ENCODE measurements at places on chromosomes 12 and 14. TPM values are rescaled to one million over a fixed set of nuclear protein-coding genes. Genes with fewer than 3 reads are reported as not detected.
A peak's percentile ranks its signal among the peaks of the same experiment; 100 is the strongest.

The MEG3 gene
- total RNA-seq = not detected

The KCNC2 gene
- total RNA-seq = not detected

The CLEC1A gene
- not detected for total RNA-seq

The ACRBP gene
- total RNA-seq = 13.9 TPM

The IFI27 gene
- 0.87 TPM for total RNA-seq

The SERPINA10 gene
- not detected for total RNA-seq

DNA sequence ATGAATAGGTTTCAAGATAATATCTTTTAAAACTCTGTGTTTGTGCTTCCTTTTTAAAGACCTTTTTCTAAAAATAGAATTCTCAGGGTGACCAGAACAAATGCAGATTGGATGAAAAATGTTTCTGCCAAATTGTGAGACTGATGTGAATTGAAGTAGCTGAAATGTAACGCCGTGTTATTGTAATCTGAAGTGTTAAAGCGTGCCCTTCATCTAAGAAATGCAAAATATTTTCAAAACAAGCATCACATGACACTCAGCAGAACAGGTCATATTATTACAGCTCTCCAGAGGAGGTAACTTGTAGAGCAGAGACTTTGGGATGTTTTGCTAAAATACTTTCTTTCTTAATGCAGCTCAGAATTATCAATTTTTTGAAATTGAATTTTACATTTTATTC lies 90.0 kb upstream of the PLEKHA5 start:
- no peak for DNase-seq
- no peaks in the 10 kb centered on the region for H3K27me3 ChIP-seq
- no peaks in the 10 kb centered on the region for H3K36me3 ChIP-seq
- no peak overlapping the region for H3K27ac ChIP-seq
- no peaks in the 10 kb centered on the region for H3K4me1 ChIP-seq

- H3K36me3 ChIP-seq = no peaks in the 10 kb centered on the region
- no peaks in the 10 kb centered on the region for H3K27me3 ChIP-seq
- no peak within 1 kb of the TSS for H3K27ac ChIP-seq
- no peak within 1 kb of the TSS for H3K4me3 ChIP-seq
- DNase-seq = no peak
- no peaks in the 10 kb centered on the region for H3K4me1 ChIP-seq
These were observed at the start of gene TAS2R31 for GRCh38 chr12:11031307-11031706. Gene TAS2R31 (minus strand): TSS chr12:11031407. CDS start chr12:11031335, 72 bp downstream.

DNA sequence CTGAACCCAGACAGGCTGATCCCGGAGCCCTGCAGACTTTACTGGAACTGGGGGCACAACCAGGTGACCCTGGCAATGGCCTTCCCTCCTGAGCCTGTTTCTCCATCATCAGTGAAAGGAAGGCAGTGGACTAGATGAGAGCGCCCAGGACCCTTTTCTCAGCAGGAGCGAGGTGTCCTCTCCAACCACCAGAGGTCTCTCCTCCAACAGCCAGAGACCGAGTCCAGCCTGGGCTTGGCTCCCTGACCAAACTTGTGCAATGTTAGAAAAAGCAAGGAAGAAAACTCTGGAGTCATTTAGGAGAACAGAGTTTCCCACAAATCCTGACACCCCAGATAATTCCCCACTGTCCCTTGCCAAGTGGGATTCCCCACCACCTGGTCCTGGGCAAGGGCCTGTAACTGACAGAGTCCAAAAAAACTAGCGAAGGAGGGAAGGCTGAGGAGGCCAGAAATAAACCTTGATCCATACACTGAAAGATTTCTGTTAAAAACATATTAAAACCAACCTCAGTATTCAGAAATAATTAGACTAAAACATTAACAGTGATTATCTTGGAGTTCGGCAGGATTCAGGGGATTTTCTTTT lies 9.0 kb downstream of the RPS6KL1 start:
- no peaks in the 10 kb centered on the region for H3K27me3 ChIP-seq
- H3K4me1 ChIP-seq = no peaks in the 10 kb centered on the region
- no peak overlapping the region for H3K4me3 ChIP-seq
- no peak overlapping the region for H3K27ac ChIP-seq
- H3K36me3 ChIP-seq = no peaks in the 10 kb centered on the region

- H3K4me3 ChIP-seq = no peak overlapping the region
- H3K27me3 ChIP-seq = no peaks in the 10 kb centered on the region
- peak overlapping the region; percentile 16 for H3K27ac ChIP-seq
- peaks cover 13% of the 10 kb centered on the region for H3K36me3 ChIP-seq
These were observed 9.3 kb downstream of the ISCU start for GRCh38 chr12:108571609-108572165.

DNA sequence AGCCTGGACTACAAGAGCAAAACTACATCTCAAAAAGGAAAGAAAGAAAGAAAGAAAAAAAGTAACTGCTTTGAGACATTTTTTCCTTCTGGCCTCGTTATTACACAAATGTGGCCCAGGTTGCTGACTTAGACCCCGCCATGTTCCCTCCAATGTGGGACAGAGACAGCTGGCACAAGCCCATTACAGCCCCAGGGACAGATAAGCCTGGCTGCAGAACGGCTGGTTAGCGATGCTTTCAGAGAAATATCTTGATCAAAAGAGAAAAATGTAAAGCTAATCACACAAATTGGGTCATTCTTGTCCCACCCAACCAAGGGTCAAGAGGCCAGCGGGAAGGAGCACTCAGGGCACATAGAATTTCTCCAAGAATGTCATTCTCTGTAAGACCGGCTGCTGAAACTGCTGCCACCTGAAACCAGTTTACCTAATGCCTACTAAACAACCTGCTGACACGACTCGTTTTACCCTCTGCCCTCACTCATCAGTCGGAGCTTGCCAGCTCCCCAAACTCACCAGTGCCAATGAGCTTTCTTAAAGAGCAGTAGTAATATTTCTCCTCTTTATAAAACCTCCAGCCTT lies 63.1 kb downstream of the TNFAIP2 start:
- H3K36me3 ChIP-seq = no peaks in the 10 kb centered on the region
- no peak for DNase-seq
- H3K4me1 ChIP-seq = no peaks in the 10 kb centered on the region
- H3K27me3 ChIP-seq = no peaks in the 10 kb centered on the region
- H3K4me3 ChIP-seq = no peak overlapping the region
- no peak overlapping the region for H3K27ac ChIP-seq

GRCh38 chr12:83818881-83819280 lies 1093.7 kb downstream of the SLC6A15 start:
- no peak overlapping the region for H3K27ac ChIP-seq
- no peak for DNase-seq
- H3K36me3 ChIP-seq = no peaks in the 10 kb centered on the region
- no peaks in the 10 kb centered on the region for H3K27me3 ChIP-seq
- no peak overlapping the region for H3K4me3 ChIP-seq

GRCh38 chr12:92547906-92548305 lies 154.9 kb upstream of the PLEKHG7 start:
- no peak overlapping the region for H3K4me3 ChIP-seq
- H3K36me3 ChIP-seq = no peaks in the 10 kb centered on the region
- DNase-seq = no peak
- H3K27me3 ChIP-seq = no peaks in the 10 kb centered on the region

- no peaks in the 10 kb centered on the region for H3K4me1 ChIP-seq
- no peak overlapping the region for H3K4me3 ChIP-seq
- H3K36me3 ChIP-seq = no peaks in the 10 kb centered on the region
These were observed 88.8 kb downstream of the ANO6 start for GRCh38 chr12:45304514-45305178.

GRCh38 chr12:116594325-116595038 lies 35.3 kb downstream of the MAP1LC3B2 start:
- peaks cover 36% of the 10 kb centered on the region for H3K4me1 ChIP-seq
- no peaks in the 10 kb centered on the region for H3K36me3 ChIP-seq
- no peak overlapping the region for H3K27ac ChIP-seq

- H3K27ac ChIP-seq = no peak overlapping the region
- no peaks in the 10 kb centered on the region for H3K4me1 ChIP-seq
- H3K27me3 ChIP-seq = no peaks in the 10 kb centered on the region
- DNase-seq = no peak
These were observed 76.2 kb downstream of the PDZRN4 start for GRCh38 chr12:41264281-41264680.

DNA sequence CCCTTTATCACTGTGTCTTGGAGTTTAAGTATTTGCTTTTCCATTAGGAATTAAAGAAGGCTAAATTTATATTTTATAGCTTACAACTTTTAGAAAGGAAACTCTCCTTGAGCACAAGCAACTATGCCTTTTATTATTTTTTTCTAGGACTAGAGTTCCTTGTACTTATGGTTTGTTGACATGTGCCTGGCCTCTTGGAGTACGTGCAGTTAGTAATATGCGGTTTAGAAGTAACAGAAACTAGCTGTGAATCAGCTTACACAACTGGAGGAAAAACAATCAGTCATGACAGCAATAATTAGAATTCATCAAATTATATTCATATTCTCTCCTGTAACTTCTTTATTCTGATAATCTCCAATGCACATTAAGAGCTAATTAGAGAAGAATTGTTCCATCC lies 428.7 kb downstream of the AEBP2 start:
- no peak for DNase-seq
- H3K4me3 ChIP-seq = no peak overlapping the region

- H3K27ac ChIP-seq = no peak overlapping the region
- no peak overlapping the region for H3K4me3 ChIP-seq
- DNase-seq = no peak
- H3K27me3 ChIP-seq = no peaks in the 10 kb centered on the region
- H3K4me1 ChIP-seq = peaks cover 7% of the 10 kb centered on the region
- no peaks in the 10 kb centered on the region for H3K36me3 ChIP-seq
These were observed 198.7 kb upstream of the DCN start for GRCh38 chr12:91381309-91381804.

GRCh38 chr12:93954166-93955112 lies 193.9 kb upstream of the PLXNC1 start:
- no peaks in the 10 kb centered on the region for H3K4me1 ChIP-seq
- H3K27me3 ChIP-seq = no peaks in the 10 kb centered on the region
- no peak overlapping the region for H3K4me3 ChIP-seq
- DNase-seq = no peak
- H3K36me3 ChIP-seq = no peaks in the 10 kb centered on the region

DNA sequence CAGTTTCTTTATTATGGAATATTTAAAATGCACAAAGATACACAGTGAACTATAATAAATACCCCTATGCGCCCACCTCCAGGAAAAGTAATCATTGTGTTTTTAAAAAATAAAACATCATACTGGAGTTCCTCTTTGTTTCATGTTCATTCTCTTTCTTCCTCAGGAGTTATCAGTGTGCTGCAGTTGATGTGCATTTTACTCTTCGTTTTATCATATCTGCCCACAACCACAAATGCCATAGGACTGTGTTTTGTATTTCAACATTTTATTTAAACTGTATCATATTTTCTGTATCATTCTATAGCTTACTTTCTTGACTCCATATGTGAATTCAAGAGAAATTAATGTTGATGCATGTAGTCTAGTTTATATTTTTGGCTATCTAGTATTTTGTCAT lies 53.9 kb downstream of the TSHR start:
- no peak overlapping the region for H3K4me3 ChIP-seq
- H3K27ac ChIP-seq = no peak overlapping the region
- DNase-seq = no peak
- H3K36me3 ChIP-seq = no peaks in the 10 kb centered on the region
- no peaks in the 10 kb centered on the region for H3K4me1 ChIP-seq

DNA sequence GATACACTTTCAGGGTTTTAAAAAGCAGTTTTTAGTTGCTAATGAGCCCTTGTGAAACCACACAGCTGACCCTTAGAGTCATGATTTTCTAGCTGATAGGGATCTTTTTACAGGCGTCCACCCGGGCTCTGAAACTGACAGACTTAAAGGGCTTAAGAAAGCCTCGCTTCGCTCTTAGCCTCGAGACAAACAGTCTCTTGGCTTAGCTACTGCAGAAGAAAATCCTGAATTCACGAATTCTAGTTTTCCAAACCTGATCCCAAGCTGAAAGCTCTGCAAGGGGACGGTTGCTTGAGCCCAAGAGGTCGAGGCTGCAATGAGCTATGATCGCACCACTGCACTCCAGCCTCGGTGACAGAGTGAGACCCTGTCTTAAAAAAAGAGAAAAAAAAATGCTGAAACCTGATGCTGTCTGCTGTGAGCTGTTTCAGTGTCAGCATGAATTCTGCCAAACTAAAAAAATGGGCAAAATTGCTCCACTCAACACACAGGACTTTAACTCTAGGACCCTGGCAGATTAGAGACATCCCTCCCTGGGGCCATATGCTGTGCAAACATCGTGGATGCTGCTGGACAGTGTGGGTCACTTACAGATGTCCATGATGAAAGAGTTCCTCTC lies 3.1 kb upstream of the HPD start:
- H3K27me3 ChIP-seq = no peaks in the 10 kb centered on the region
- no peak overlapping the region for H3K4me3 ChIP-seq
- H3K36me3 ChIP-seq = no peaks in the 10 kb centered on the region
- H3K4me1 ChIP-seq = no peaks in the 10 kb centered on the region
- no peak for DNase-seq

Measured in CD4-positive, alpha-beta memory T cell (primary cell).